CD4-positive, alpha-beta T cell treated with Interleukin-2 at 100 ng/mL for 4 hours (primary cell): ENCODE measurements at places on chromosomes 13 and 19.

- DNase-seq: peak; percentile 89
Observed at GRCh38 chr19:17079710-17080439, 4.3 kb downstream of the MYO9B start.

- DNase-seq: no peak
Observed at GRCh38 chr13:77048681-77049080, 21.7 kb upstream of the FBXL3 start.

DNA sequence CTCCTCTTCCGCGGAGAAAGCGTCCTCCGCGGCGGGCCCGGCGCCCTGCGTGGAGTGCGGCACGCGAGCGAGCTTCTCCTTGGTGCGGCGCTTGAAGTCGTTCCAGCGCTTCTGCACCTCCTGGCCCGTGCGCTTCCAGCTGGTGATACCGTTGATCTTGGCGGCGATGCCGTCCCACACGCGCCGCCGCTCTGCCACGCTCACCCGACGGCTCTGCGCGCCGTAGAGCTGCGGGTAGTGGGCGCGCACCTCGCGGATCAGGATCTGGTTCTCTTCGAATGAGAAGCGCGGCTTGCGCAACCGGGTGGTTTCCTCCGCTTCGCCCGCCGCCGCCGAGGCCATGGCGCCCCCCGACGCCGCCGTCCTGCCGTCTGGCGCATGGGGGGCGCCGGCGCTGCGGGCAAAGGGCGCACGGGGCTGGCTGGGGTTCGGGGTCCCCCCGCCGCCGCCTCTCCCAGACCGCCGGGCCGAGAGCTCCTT, 941 bp downstream of the MYPOP start:
- DNase-seq: no peak

DNA sequence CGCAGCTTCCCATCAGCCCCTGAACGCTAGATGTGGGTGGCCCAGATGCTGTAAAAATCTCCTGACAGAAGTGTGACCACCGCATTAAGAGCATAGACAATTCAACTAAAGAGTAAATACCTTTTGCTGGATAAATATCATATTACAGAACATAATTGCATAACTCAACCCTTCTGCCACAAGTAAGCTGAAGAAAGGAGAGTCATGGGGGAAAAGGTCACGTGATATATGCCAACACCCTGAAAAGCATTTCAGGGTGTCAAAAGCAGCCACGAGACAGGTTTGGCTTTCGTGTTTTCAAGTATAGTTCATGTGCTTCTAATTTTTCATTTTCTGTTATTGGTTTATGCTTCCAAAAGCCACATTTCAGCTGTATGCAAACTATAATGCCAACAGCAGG, 71.3 kb downstream of the LHFPL6 start:
- no peak for DNase-seq

GRCh38 chr19:40256512-40256911, 28.6 kb downstream of the AKT2 start:
- no peak for DNase-seq

DNA sequence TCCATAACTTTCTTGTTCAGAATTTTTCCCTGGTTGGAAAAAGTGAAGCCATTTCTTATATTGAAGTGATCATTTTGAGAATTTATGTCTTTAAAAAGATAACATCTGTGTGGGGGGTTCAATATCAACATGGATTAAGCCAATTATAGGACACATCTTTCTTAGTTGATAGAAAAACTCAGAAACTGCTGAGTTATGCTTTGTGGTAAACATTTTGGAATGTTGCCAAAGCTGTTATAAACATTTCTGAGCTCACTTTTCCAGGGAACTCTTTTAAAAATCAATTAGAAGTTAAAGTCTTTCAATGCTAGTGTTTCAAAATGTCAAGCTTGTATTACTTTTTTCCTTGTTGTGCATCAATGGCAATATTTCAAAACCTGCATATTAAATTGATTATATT, 248.8 kb downstream of the DACH1 start:
- no peak for DNase-seq

DNA sequence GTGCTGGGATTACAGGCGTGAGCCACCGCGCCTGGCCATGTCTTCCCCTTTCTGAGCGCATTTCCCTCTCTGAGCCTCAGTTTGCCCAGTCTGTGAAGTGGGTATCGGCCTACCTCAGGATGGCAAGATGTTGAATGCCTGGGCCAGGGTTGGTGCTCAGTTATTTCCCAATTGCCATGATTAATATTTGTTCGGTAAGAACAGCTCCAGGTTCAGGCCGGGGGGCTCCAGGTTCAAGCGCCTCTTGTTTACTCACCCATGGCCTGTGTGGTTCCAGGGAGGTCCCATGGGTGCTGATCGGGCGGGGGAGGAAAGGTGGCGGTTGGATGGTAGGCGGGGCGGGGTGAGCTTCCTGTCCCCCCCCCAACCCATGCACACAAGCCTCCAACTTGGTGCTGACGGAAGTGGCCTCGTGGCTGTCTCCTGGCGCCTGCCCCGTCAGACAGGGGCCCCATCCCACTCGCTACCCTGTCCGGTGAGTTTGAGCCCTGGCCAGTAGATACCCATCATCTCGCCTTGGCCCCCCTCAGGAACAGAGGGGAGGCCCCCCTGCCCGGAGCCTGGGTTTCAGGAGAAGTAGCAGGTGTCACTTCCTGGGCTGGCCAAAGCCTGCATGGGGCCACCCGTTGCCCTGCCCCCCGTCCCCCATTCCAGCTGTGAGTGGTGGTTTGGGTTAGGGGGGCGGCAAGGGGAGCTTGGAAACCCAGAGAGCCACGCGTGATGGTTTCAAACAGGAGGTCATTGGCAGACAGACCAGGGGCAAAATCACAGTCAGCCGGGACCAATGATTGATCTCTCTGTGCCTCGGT, at the start of gene FCHO1:
Gene FCHO1 (plus strand): TSS at position 375 of the 809 bp plus-strand sequence. CDS start 3,688 bp downstream, outside the sequence.
- peak; percentile 87 for DNase-seq

DNA sequence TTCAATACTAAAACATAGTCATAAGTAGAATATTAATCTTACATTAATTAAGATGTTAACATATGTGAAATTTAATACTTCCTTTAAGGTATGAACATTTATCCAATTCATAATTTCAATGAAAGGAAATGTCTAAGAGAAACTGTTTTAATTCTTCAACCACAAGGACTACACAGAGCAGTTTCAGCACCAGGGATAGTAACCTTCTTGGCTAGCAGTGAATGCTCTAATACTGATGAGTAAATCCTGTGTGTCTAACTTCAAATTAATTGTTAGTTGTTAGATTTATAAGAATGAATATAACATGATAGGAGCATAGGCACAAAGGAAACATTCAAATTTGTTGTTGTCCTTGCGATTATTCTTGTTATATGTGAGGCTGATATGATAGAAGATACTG, 15.6 kb upstream of the NBEA start:
- DNase-seq: no peak

- no peak for DNase-seq
Observed at GRCh38 chr19:939439-939838, 13.6 kb downstream of the ARID3A start.

GRCh38 chr13:21242236-21242635, 65.8 kb downstream of the MRPL57 start:
- DNase-seq: no peak

DNA sequence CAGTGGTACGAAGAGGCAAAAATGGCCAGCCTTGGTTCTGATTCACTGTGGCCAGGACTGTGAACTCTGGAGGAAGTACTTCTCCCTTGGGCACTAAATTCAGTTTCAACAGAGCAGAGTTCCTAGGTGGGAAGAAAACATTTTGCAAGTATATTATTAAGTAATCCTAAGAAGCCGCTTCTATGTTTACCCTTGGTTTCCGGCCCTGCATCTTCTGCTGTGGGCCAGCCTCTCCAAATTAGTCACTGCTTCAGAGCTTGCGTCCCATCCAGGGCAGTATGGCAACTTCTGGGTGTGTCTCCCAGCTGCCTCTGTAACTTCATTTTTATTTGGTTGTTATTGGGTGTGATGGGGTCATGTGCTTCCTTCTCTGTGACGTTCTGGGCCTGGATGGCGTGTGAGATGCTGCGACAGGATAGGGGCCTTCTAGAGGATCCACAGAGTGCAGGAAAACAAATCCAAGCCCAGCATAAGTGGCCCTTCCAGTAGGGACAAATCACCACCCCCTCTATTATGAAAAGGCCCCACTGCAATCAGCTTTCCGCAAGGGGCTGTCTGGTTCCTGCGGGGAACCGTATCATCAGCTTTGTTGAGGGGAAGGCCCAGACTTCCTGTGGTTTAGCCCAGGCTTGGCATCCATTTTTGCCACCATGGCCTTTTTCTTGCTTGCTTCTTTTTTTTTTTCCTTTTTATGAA, 55.1 kb upstream of the C1QTNF9 start:
- peak; percentile 85 for DNase-seq

- DNase-seq: no peak
Observed at GRCh38 chr13:107144432-107144831, 576.5 kb upstream of the ARGLU1 start.
